Natural killer cell (primary cell): ENCODE measurements at places on chromosomes 3 and 15. TPM values are rescaled to one million over a fixed set of nuclear protein-coding genes. Genes with fewer than 3 reads are reported as not detected.

CAV3 gene
- total RNA-seq = not detected

ARHGAP11A gene
- 5.6 TPM for total RNA-seq

REC114 gene
- not detected for total RNA-seq

GRCh38 chr3:38084334-38085310, 45.6 kb downstream of the DLEC1 start:
- no peaks in the 10 kb centered on the region for H3K27me3 ChIP-seq
- peak overlapping the region; percentile 30 for H3K27ac ChIP-seq
- H3K36me3 ChIP-seq = no peaks in the 10 kb centered on the region
- no peak overlapping the region for H3K4me3 ChIP-seq

DNA sequence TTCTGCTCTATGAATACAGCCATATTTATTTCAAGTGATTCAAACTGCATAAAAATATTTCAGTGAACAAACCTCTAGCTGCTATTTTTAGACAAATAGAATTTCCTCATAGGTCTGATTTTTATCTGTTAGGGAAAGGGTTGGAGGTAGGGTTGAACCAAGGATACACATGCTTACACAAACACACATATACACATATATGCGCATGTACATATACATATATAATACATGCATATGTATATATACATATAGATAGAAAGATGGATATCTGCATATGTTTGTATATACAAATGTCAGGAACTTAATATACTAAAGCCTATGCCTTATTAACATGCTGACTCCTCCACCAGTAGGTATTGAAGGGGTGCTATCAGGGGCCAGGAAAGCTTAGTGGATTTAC, 18.1 kb downstream of the ZBBX start:
- no peak overlapping the region for H3K27ac ChIP-seq
- no peaks in the 10 kb centered on the region for H3K27me3 ChIP-seq
- no peak for DNase-seq
- H3K4me3 ChIP-seq = no peak overlapping the region

DNA sequence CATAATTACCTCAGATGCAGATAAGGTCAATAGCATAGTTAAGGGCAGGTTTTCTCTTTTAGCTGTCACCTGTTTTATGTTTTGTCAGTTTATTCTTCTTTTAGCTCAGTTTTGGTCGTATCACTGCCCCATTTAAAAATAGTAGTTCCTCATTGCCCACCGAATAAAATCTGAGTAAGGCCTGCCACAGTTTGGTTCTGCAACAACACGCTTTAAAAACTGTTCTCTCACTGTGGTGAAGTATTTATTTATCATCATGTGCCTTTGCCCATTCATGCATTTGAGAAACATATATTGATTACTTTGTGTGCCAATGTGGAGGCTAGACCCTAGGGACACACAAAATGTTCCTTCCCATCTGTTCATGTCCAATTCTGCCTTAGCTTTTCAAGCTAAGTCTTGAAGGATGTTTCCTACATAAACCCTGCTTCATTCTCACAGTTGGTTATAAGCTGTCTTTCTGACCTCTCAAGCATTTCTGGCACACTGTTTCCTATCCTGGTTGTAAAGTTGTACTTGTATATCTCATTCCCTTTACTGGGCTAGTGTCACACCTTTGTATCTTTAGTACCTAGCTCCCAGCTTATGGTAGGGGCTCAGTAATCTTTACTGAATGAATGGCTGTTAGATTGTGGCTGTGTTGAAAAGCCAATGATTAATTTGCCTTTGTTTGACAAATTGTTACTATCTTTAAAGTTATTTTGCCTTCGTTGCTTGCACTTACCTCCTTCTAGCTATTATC, 23.9 kb downstream of the AKAP13 start:
- H3K36me3 ChIP-seq = no peaks in the 10 kb centered on the region
- no peaks in the 10 kb centered on the region for H3K27me3 ChIP-seq
- H3K27ac ChIP-seq = peak overlapping the region; percentile 79
- no peak overlapping the region for H3K4me3 ChIP-seq
- peaks cover 20% of the 10 kb centered on the region for H3K4me1 ChIP-seq

DNA sequence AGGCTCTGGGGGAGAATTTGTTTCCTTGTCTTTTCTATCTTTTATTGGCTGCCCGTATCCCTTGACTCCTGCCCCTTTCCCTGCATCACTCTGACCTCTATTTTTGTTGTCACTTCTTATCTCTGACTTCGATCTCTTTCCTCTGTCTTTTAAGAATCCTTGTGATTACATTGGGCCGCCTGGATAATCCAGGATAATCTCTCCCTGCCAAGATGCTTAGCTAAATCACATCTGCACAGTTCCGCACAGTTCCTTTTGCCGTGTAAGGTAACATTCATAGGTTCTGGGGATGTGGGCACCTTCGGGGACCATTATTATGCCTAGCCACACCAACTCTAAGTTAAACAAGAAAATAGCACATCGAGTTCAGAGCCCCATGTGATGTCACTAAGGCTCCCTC, 103.0 kb upstream of the DPPA4 start:
- H3K4me3 ChIP-seq = no peak overlapping the region
- no peak for DNase-seq
- H3K27ac ChIP-seq = no peak overlapping the region
- no peaks in the 10 kb centered on the region for H3K27me3 ChIP-seq

DNA sequence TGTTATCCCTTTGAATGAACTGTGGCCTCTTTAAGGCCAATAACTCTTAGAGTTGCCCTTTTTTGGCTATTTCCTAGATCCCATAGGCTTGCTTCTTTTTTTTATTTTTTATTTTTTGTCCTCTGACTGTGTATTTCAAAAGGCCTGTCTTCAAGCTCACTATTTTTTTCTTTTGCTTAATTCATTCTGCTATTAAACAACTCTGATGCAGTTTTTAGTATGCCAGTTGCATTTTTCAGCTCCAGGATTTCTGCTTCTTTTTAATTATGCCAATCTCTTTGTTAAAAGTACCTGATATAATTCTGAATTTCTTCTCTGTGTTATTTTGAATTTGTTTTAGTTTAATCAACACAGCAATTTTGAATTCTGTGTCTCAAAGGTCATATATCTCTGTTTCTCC, 912.1 kb downstream of the PLOD2 start:
- no peak overlapping the region for H3K27ac ChIP-seq
- H3K4me1 ChIP-seq = no peaks in the 10 kb centered on the region
- no peak overlapping the region for H3K4me3 ChIP-seq

DNA sequence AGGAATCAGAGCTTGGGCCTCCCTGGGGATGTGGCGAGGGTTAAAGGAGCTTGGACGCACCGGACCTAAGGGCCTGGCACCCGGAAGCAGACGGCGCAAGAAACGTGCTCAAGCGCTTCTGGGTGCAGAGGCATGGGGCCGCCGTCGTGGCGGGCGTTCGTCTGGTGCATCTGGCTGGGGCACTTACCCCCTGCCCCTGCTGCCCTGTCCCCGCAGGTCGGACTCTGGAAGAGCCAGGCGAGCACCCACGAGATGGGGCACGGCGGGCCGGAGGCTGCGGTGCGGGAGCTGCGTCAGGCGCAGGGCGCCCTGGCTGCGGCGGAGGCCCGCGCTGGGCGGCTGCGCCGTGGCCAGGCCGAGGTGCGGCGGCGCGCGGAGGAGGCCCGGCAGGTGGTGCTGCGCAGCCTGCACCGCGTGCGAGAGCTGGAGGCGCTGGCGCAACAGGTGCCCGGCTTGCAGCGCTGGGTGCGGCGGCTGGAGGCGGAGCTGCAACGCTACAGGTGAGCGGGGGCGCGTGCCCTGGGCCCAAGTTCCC, 2.5 kb downstream of the EFCC1 start:
- H3K27me3 ChIP-seq = peaks cover 29% of the 10 kb centered on the region
- H3K36me3 ChIP-seq = no peaks in the 10 kb centered on the region
- H3K4me1 ChIP-seq = peaks cover 31% of the 10 kb centered on the region
- no peak overlapping the region for H3K4me3 ChIP-seq
- no peak for DNase-seq

DNA sequence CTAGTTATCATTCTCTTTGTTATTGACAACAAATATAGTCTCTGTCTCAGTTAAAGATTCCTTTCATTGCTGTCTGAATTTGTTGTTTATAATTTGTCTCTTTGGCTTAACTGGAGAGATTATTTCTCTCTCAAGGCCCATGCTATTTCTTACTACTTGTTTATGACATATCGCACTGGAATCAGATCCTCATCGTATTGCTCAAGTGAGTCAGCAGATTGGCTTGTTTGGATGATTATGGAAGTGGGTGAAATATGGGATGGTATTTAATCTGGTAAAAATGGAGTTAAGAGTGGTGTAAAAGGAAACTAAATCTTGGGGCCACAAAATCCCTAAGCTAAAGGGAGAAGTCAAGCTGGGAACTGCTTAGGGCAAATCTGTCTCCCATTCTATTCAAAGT, 613.1 kb downstream of the SI start:
- no peaks in the 10 kb centered on the region for H3K27me3 ChIP-seq
- H3K4me3 ChIP-seq = no peak overlapping the region
- no peaks in the 10 kb centered on the region for H3K4me1 ChIP-seq
- no peak overlapping the region for H3K27ac ChIP-seq
- H3K36me3 ChIP-seq = no peaks in the 10 kb centered on the region

DNA sequence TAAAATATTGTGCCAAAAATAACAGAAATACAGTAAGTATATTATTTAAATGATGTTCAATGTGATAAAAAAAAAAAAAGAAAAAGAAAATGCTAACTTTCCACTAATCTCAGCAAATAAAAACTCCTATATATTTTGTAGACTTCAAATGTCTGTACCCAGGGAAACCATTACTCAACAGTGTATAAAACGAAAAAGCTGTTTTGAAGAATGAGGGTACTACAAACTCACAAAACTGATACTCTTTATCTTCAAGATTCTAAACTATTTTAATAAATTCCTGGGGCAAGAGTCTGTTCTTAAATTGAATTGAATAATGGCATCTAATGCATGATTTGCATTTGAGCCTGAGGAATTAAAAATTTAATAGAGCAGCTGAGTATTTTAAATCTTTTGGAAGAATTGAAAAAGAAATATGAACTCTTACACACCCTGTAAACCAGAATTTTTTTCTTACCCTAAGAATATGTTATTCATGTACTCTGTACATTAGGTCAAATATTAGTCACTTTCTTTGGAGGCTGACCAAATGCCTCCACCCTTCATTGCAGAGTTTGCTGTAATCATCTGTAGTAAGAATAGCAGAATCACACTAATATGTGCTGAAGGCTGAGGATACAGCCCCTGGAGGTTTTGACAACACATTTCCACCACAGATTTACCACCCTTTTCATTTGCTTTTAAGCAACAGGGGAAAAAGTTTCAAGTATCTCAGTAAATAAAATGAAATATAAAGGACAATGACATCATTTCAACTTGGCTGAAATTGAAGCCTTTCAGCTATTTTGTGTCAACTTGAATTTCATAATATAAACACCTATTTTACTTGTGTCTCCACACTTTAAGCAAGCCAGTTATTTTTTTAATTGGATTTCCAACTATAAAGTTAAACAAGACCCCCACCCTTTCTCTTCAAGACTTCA, 79.7 kb downstream of the FBN1 start:
- H3K4me1 ChIP-seq = no peaks in the 10 kb centered on the region
- H3K36me3 ChIP-seq = no peaks in the 10 kb centered on the region
- DNase-seq = no peak
- no peak overlapping the region for H3K4me3 ChIP-seq

GRCh38 chr15:92845126-92845508, 55.0 kb upstream of the CHD2 start:
- no peaks in the 10 kb centered on the region for H3K36me3 ChIP-seq
- H3K27me3 ChIP-seq = no peaks in the 10 kb centered on the region
- no peak overlapping the region for H3K4me3 ChIP-seq
- peaks cover 32% of the 10 kb centered on the region for H3K4me1 ChIP-seq
- DNase-seq = peak; percentile 80
- H3K27ac ChIP-seq = peak overlapping the region; percentile 55

GRCh38 chr15:98651036-98651481, 2.7 kb downstream of the IGF1R start:
- H3K27ac ChIP-seq = peak overlapping the region; percentile 46
- H3K4me1 ChIP-seq = peaks cover 24% of the 10 kb centered on the region
- H3K36me3 ChIP-seq = no peaks in the 10 kb centered on the region
- H3K4me3 ChIP-seq = peak overlapping the region; percentile 61
- peaks cover 12% of the 10 kb centered on the region for H3K27me3 ChIP-seq

DNA sequence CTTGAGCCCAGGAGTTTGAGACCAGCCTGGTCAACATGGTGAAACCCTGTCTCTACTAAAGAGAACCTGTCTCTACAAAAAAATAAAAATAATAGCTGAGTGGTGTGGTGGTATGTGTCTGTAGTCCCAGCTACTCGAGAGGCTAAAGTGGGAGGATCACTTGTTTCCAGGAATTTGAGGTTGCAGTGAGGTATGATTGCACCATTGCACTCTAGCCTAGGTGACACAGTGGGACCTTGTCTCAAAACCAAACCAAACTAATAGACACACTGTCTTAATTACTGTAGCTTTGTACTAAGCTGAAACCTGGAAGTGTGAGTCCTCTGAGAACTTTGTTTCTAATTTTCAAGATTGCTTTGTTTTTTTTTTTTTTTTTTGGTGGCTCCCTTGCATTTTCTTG, 30.4 kb downstream of the MGA start:
- no peak overlapping the region for H3K4me3 ChIP-seq
- H3K27ac ChIP-seq = no peak overlapping the region
- no peaks in the 10 kb centered on the region for H3K27me3 ChIP-seq
- no peaks in the 10 kb centered on the region for H3K36me3 ChIP-seq
- peaks cover 3% of the 10 kb centered on the region for H3K4me1 ChIP-seq
- DNase-seq = no peak

DNA sequence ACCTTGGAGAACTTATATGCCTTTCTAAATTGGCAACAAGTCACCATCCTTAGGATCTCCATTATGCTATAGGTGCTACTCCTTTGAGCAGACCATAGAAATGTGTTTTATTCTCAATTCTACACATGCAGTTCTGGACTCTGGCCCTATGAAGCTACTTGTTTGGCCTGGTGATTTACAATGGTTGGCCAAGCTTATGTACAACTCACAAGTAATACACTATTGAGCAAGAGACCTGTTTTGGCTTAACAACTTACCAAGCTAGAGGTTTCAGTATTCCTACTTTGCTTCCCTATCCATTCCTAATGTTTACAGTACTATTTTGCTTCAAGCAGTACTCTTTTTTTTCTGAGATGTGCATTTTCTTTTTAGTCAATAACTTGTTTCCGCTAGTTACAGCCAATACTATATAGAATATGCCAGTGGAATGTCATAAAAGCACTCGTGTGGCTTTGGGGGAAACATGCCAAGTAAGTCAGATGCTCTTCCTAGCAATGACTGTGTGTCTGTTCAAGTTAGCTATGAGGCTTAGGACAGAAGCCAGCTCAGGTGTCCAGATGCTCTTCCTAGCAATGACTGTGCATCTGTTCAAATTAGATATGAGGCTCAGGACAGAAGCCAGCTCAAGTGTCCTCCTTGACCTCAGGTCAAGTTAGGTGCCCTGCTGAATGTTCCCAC, 174.9 kb upstream of the SEMA6D start:
- no peak for DNase-seq
- no peak overlapping the region for H3K4me3 ChIP-seq
- H3K4me1 ChIP-seq = no peaks in the 10 kb centered on the region
- H3K27me3 ChIP-seq = no peaks in the 10 kb centered on the region
- no peak overlapping the region for H3K27ac ChIP-seq

- no peak for DNase-seq
- H3K36me3 ChIP-seq = no peaks in the 10 kb centered on the region
- no peak overlapping the region for H3K27ac ChIP-seq
- H3K4me3 ChIP-seq = no peak overlapping the region
- H3K27me3 ChIP-seq = no peaks in the 10 kb centered on the region
Measured at GRCh38 chr3:102235679-102236078, 199.1 kb upstream of the ZPLD1 start.
